T1000 (cell line): ENCODE measurements at places on chromosomes 13 and 19.
A peak's percentile ranks its signal among the peaks of the same experiment; 100 is the strongest.

DNA sequence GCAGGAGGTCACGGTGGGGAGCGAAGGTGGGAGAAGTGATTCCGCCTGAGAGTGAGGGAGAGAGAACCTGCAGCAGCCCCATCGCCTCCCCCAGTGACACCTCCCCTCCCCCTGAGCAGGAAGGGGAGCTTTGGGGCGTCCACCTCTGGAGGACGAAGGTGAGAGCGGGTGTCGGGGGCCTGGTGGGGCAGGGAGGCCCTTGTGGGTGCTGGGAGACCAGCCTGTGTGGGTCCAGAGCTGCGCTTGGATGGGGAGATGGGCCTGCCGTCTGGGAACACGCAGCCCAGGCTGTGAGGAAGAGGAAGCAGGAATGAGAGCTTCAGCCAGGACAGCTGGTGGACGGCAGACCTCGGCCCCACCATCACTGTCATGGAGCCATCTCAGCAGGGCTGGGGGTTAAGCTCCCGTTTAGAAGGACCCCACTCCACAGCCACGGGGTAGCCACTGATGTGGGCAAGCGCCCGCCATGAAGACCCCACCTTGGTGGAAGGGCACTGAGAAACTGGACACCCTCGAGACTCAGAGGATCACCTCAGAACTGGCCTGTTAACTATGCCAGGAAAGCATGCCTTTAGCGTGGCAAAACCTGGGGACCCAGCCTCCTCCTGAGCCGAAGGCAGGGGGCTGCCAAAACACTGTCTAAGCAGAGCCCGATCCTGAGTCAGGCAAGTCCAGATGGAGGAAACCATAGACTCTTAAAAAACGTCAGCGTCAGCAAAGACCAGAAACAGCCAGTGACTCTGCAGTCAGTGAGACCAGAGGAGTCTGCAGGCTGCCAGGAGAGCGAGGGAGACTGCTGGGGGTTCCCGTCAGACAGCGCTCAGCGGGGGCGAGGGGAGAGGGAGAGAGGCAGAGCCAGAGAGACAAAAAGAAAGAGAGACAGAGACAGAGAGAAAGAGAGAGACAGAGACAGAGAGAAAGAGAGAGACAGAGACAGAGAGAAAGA is 6.4 kb upstream of the PROZ start:
- no peak for DNase-seq

GRCh38 chr13:79675931-79676660 is 195.1 kb downstream of the NDFIP2 start:
- DNase-seq, result no peak

GRCh38 chr19:4304538-4305256 is at the start of gene FSD1:
Gene FSD1 (plus strand): TSS chr19:4304598. CDS start chr19:4304747, 149 bp downstream.
- DNase-seq, result peak; percentile 73

GRCh38 chr13:44350775-44351504 is 22.7 kb upstream of the SERP2 start:
- DNase-seq, result no peak

- DNase-seq, result no peak
Observed at GRCh38 chr13:95457294-95457693, 95.2 kb upstream of the CLDN10 start.

DNA sequence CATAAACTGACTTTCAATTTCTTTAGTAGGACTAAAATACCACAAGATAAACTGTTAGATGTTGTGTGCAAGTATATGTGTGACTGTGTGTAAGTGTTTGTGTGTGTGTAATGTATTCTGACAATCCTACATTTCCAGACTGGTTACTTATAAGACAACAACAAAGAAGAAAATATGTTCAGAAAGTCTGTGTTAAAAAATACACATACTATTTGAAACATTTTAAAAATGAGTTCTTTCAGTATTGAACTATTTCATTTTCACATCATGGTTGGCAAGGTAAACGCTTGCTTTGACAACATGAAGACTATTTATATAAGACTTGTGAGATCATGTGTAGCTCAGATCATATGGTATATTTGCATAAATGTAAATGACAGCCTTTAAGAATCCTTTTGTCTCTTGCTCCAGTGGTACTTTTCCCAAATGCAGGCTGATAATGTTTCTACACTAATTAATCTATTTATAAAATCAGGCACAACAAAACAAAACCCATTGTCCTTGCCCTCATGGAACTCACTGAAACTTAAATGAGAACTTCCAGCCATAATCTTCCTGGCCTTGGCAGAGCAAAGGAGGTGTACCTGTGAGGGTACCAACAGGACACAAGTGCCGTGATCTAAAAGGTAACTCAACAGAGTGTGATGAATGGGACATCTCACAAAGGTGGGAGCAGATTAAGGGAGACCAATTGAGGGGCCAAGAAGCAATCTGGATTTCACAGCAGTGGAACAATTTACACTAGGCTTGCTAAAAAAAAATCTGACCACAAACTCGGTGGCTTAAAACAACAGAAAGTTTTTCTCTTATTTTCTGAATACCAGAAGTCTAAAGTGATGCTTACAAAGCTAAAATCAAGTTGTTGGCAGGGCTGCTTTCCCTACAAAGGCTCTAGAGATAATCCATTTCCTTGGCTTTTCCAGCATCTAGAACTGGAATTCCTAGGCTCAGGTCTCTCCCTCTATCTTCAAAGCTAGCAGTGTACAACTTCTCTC is 349.0 kb downstream of the TBC1D4 start:
- no peak for DNase-seq

- DNase-seq, result no peak
Observed at GRCh38 chr13:48750588-48751383, 97.1 kb downstream of the CYSLTR2 start.
